ENCODE measurements at places on chromosomes 5 and 9.

GRCh38 chr5:51208296-51208695 lies 175.0 kb upstream of the ISL1 start:
- DNase-seq = no peak

DNA sequence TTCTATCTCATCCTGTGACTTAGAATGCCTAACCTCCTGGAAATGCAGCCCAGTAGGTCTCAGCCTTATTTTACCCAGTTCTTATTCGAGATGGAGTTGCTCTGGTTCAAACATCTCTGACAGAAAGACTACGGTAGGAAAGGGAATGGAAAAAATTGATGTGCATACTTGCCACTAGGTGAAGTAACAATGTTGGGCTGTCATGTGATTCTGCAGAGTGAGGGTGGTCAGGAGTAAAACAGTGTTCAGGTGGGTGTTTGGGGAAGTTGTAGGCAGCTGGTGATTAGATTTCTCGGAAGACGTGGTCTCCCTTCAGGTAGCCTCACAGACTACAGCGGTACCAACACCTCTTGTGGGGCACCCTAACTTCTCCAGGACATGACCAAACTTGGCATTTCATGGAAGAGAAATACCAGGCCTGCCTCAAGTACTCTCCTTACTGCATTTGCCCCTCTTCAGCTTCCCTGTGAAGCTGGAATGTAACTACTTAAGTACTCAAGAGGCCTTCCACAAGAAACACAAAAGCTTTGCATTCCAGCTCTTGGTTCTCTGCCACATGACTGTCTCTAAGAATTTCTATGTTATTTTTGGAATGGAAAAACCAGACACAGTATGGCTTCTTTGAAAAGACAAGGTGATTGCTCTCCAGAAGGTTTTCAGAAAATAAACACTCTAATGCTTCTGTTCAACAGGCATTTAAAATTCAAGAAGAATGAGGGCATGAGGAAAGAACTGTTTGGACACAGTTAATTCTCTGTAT lies 17.4 kb upstream of the ENTREP1 start:
- DNase-seq = no peak

- peak; percentile 12 for DNase-seq
Observed at GRCh38 chr9:21684831-21685362, 117.5 kb upstream of the MTAP start.

DNA sequence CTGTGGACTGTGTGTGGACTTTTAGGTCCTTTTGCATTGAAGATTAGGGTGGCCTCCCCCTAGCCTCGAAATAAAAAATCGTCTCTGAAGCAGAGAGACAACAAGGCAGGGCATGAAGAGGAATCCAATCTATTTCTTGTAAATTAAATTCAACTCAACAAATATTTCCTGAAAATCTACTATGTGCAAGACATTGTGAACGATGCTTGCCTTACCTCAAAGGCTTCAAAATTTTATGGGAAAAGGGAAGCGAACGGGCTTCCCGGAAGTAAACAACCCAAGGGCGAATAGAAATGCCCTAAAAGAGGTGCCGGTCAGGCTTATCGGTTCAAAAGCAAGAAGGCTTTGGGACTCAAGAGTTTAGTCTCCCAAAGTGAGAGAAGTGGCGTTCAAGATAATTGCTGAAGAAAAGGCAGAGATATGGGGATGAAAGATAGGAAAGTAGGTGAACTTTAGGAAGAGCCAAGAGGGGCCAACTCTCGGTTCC lies 525 bp downstream of the KIF24 start:
- DNase-seq = no peak

DNA sequence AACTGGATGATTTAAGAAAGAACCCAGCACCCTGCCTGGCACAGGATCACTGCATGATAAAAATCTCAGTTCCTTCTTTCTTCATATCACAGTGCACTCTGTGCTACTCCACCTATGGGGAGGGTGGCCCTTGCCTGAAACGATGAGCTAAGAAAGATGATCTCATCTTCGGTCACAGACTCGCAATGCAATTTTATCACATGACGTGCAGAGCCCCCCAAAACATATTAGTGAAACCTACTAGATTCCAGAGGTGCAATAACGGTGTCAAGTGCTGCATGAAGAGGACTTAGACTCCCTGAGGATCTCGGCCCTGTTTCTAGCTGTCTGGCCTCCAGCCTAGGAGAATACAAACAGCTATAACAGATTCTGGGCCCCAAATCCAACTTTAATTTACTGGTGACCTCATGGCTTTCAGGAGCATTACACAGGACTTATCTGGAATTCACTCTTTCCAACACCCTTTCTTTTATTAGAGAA lies 104.0 kb downstream of the EBF1 start:
- DNase-seq = no peak

DNA sequence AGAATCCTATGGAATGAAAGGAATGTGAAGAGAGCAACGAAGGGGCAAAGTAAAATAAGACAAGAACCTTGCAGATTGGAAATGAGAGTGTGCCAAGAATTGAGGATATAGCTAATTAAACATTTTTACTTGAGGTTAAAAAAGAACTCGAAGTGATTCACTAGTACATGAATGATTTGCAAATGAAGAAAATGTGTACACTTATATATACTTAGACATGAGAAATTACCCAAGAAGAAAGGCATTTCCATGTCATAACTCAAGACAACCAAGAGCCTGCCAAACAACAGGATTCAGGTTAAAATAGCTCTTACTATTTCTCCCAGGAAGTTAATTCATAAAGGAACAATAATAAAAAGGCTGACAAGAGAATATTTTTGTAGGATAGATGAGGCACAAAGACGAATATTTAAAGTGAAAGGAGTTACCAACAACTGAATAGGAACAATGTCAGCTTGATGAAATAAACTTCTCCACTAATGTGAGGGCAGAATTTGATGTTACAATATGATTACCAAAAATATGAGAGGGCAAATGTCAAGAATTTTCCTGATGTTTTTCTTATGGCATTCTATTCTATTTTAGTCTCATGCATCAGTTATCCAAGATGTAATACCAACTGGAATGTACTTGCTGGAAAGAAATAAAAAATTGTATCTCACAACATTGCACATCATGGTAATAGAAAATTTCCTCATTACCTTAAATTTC lies 18.9 kb upstream of the NPR3 start:
- no peak for DNase-seq

DNA sequence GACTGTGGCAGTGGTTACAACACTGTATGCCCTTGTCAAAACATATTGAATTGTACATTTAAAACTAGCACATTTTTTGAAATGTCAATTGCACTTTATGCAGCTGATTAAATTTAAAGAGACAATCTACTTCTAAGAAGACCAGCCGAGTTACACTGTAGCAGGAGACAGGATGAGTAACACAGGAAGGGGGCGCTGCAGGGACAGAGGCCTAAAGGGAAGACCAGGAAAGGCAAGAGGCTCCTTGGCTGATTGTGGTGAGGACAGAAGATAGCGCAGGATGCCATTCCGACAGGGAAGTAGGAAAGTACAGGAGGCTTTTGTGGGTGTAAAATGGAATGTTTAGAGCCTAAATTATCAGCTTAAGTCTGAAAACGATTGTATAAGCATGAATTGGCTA lies 28.2 kb upstream of the PPP2R2B start:
- DNase-seq = no peak

DNA sequence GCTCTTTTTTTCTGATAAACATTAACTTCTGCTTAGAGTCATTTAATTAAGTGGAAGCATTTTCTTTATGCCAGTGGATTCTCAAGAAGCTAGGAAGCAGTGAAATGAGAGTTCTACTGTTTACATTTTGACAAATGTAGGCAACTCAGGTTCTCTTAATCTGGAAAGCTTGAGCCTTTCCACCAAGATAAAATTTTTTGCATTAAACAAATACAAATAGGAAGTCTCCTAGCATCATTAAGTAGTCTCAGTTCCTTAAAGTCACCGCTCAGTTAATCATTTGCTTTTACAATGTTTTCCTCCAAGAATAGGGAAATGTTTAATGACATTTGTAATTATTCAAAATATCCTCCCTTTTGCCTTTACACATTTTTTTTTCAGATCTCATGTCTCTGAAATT lies 290.4 kb upstream of the PDE4D start:
- no peak for DNase-seq

DNA sequence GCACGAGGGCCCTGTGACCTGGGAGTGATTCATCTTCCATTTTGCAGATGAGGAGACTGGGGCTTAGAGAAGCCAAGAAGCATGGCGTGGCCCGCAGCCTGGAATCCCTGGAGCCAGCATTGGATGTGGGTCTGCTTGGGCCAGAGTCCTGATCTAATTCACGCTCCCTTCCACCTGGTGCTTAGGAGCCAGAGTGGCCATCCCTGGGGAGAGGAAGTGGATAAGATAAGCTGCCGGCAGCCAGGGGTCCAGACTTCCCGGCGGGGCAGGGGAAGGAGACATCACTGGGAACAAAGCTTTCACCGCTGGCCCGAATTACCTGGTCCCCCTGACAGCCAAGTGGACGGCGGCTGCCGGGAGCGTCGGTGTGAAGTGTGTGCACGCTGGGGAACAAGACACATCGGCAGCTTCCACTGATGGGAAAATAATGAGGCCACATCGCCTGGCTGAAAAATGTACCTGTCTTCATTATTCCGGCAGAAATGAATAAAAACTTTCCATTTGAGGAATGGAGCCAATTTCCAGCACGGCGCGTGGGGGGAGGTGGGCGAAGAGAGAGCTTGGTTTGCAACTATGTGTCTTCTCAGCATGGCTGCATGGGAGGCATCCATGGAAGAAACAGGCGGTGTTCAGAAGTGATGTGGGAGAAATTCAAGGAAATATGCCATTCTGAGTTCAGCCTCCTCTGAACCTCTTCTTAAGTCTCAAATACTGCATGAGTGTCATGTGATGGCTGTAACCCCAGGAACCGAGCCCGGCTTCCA lies 78.5 kb downstream of the OLFM1 start:
- DNase-seq = no peak

- DNase-seq = no peak
Observed at GRCh38 chr9:7223981-7224380, 466.2 kb downstream of the KDM4C start.

- no peak for DNase-seq
Observed at GRCh38 chr5:159548517-159548916, 218.2 kb upstream of the IL12B start.

- no peak for DNase-seq
Observed at GRCh38 chr5:14675865-14676300, 11.4 kb downstream of the OTULIN start.

DNA sequence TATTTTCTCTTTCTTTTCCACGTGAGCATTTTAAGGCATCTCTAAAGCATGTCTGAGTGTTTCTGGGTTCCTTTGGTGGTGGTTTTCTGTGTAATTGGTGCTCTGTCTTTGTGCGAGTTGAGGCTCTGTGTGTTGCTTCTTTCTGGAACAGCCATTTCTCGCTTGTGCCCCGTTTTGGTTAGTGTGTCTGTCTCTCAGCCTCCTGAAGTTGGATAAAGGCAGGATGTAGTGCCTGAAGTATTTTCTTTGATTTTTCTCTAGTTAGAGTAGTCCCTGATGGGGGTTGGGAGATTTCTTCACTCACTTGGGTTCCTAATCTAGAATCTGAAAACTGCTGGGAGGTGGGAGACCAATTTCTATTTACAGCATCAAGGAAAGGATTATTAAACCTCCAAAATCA lies 129.7 kb upstream of the TMEM161B start:
- no peak for DNase-seq

GRCh38 chr5:68504306-68504705 lies 288.8 kb downstream of the PIK3R1 start:
- DNase-seq = no peak

GRCh38 chr9:126862104-126862761 lies 1.8 kb downstream of the ZBTB34 start:
- DNase-seq = no peak

DNA sequence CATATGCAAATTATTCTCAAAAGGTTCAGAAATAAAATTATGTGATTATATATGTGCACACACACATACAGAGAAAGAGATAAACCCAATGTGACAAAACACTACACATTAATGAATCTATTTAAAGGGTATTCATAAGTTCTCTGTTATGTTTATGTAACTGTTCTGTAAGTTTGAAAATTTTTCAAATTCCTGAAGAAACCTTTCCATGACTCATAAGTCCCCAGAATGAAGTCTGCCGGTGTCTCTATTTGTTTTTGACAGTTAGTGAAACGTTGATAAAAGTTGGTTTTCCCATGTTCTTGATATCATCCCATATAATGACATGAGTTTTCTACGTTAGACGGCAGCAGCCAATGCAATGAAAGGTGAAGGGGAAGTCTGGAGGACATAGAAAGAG lies 199.5 kb upstream of the PUM3 start:
- DNase-seq = no peak

GRCh38 chr9:37209431-37210386 lies 89.3 kb downstream of the ZCCHC7 start:
- no peak for DNase-seq

- no peak for DNase-seq
Observed at GRCh38 chr9:136975644-136976043, 1.7 kb upstream of the PTGDS start.

GRCh38 chr5:103256178-103256577 lies 2.4 kb upstream of the MACIR start:
- no peak for DNase-seq

DNA sequence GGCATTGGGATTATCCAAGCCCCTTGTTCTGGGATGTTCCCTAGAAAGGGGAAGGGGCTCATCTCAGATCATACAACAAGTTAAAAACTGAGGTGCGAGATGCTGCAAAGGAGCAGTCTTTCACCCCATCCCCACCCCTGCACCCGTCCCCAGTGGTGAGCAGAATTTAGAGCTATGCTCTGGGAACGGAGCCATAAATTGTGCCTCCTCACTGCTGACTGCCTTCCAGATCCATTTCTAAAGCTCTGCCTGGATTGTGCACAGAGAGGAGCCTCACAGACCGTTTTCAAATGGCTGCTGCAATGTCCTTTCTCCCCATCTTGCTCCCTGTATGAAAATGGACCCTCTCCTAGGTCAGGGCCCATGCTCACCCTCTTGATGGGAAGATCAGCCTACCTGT lies 8.3 kb downstream of the SLC25A48 start:
- DNase-seq = no peak

DNA sequence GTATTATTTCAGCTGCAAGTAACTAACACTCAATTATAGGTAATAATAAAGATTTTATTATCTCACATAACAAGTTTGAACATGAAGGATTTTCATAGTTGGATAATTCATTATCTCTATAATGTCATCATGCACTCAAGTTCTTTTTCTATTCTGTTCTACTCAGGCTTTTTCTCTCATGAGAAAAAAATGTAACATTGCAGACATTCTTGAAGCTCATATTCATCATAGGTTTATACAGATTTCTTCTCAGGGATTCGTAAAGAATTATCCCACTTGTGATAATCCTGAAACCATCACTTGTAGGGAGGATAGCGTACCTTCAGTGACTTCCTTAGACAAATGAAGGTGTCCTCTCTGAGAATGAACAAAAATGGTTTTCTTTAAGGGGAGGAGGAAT lies 150.3 kb downstream of the XRCC4 start:
- no peak for DNase-seq
